ENCODE measurements at places on chromosomes 6 and 20.

GRCh38 chr20:848193-848592 lies 14.7 kb downstream of the FAM110A start:
- DNase-seq, result no peak

- DNase-seq, result no peak
These were observed 6.8 kb upstream of the PI16 start for GRCh38 chr6:36947570-36948351.

- no peak for DNase-seq
These were observed 536.2 kb upstream of the NRSN1 start for GRCh38 chr6:23589811-23590210.

DNA sequence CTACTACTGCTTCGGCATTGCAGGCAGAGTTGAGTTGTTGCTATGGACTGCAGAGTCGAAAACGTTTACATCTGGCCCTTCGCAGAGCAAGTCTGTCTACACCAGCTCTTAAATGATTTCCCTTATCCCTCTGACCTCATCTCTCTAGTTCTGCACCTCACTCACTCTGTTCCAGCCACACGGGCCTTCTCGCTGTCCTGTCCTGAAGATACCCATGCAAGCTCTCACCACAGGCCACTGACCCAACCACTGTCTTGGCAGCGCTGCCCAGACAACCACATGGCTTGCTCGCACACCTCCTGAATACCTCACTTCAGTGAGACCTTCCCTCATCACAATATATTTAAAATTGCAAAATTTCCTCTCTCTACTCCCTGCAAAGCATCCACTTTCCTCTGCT lies 31.4 kb downstream of the B4GALT5 start:
- DNase-seq, result no peak

GRCh38 chr6:14046476-14047068 lies 71.0 kb upstream of the CD83 start:
- DNase-seq, result peak; percentile 69

DNA sequence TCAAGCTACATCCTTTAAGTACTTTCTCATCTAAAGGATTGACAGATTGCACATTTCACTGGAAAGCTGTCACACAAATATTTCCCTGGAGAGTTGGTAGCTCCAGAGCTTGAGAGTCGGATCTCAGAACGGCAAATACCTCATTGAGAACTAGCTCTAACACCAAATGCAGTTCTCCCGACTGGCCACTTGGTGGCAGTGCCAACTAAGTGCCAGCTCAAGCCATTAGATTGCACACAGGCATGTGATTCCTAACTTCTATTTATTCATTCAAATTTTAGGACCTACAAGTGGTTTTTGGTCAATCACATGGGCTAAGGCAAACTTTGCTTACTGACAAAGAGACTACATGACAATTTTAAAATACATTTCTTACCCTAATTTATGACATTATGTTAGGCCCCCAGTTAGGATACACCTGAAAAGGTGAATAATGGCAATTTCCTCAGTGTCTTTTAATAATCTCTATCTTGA lies 7.9 kb upstream of the MCHR2 start:
- DNase-seq, result peak; percentile 15

DNA sequence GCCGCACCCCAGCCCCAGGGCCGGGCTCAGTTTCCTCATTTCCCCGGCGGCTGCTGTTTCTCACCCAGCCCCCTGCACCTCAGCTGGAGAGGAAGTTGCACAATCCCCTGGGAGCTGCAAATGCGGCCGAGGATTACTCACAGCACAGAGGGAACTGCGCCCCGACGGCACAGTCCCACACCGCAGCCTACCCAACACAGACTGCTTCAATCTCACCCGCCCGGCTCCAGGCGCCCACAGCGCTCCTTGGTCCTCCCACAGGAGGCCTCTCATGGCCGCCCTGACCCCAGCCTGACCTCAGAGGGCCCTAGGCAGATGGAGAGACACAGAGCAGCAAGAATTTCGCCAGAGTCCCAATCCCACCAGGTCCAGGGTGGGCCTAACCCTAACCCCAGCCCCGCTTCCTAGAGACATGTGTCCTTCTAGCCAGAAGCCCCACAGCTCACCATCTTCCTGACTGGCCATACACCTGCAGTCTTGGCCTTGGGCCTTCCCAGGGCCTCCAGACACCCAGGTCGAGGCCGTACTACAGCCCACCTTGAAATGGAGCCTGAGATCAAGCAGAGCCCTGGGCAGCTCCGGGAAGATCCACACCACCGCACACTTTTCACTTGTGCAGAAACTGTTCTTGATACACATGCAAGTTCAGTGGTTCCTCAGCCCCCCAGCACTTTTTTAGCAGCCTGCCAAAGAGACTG lies 11.7 kb downstream of the TFEB start:
- no peak for DNase-seq

DNA sequence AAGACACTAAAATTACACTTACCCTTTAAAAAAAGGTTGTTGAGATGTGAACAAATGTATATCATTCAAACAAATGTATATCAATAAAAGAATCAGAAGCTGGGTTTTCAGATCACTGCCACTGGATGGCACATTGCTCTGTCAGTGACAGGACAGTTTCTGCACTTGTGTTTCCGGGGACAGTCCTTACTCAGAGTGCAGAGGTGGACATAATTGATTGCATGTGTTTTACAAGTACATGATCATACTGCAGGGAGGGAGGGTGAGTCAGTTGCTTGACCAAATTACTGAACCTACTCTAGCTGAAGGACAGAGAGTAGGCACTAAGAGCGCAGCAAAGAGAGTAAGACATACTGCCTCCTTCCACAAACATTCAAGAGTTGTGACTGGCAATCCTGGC lies 302.3 kb downstream of the TENT5A start:
- DNase-seq, result no peak

- peak; percentile 79 for DNase-seq
These were observed 525 bp downstream of the MACROD2 start for GRCh38 chr20:13995841-13996240.

DNA sequence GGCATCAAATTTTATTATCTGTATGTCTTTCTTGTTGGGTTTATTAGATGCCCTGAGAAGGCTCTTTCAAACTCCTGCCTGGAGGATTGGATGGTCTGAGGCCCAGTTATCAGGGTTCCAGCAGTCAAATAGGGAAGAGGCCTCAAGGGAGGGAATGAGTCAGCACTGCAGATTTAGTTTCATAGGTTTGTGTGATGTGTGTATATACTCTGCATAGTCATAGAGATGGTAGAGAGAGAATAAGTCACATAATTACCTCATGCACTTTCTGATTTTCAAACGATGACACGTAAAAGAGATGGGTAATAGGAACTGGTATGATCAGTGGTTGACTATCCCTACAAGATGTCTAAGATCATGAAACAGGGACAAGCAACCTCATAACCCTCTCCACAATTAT lies 82.1 kb downstream of the ADAT2 start:
- no peak for DNase-seq

GRCh38 chr6:35368038-35368887 lies 25.9 kb downstream of the PPARD start:
- DNase-seq, result no peak

- no peak for DNase-seq
These were observed 195.0 kb downstream of the SYNDIG1 start for GRCh38 chr20:24664266-24664986.

DNA sequence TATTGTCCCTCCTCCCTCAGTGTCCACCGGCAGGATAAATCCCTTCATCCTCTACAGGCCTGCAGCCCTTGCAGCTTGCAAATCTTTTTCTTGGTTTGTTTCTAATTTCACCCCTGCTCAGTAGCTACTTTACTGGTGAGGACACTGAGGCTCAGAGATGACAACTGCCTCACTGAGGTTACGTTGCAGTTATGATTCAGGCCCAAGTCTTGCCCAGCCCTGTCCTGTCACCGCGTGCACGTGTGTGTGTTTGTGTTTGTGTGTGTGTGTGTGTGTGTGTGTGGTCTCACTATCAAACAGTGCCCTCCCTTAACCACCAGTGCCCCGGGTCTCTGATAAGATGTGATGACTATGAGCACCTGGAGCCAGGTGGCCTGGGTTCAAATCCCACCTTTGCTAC lies 21.1 kb downstream of the FAM110A start:
- DNase-seq, result no peak

DNA sequence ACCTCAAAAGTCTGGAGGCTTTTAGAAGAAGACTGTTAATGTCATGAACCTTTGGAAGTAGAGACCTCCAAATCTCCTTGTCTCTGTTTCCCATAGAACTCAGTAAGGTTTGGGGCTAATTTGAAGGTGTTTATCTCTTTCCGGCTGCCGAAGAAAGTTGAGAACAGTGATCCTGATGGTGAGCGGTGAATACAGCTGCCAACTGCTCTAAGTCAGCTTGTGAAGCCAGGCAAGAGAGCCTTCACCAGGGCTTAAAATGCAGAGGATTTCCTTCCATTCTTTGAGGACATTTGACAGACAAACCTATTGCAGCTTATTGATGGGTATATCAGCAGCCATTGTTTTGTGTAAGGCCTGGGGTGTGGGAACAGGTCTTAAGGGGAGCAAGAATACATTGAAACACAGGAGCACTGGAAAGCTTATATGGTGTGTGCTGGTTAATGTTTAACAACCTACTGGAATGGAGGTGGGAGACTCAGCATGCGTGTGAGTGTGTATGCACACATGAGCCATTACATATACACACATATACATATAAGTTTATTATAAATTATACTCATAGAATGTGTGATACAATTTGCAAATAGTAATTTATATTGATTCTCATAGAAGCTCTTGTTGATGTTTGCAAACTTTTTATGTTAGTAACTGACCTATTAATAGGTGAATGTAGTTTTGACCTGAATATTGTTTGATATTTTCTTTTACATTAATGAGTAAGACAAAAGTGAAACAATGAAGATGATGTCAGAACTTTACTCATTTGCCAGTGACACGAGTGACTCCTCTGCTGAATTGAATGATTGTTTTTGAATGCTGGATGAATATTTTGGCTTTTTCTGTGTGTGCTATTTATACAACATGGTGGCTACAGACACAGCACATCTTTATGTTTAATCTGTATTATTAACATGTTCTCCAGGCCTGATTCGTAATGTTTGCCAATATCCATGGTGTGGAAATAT lies 18.1 kb downstream of the PLEKHG1 start:
- no peak for DNase-seq

GRCh38 chr6:84920021-84920420 lies 155.6 kb upstream of the TBX18 start:
- DNase-seq, result no peak

GRCh38 chr6:6909111-6909510 lies 198.7 kb upstream of the RREB1 start:
- DNase-seq, result no peak

DNA sequence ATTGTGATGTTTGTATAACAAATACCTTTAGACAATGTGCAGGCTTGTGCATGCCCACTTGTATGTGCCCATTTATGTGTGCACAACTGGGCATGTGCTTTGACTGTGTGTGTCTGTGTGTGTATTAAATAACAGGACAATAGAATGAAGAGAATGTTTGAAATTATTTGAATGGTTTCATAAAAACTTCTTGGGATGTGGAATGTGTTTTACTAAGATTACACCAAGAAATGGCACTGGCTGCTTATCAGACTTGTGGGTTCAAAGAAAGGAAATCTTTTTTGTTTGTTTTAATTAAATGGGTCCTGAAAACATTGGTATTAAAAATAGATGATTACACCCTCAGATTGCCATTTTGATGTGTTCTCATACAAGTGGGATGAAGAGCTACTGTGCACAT lies 191.6 kb upstream of the CCN2 start:
- DNase-seq, result no peak

GRCh38 chr6:100344761-100345160 lies 120.0 kb downstream of the SIM1 start:
- no peak for DNase-seq

- peak; percentile 23 for DNase-seq
These were observed 392.7 kb upstream of the MAN1A1 start for GRCh38 chr6:119742188-119742803.

DNA sequence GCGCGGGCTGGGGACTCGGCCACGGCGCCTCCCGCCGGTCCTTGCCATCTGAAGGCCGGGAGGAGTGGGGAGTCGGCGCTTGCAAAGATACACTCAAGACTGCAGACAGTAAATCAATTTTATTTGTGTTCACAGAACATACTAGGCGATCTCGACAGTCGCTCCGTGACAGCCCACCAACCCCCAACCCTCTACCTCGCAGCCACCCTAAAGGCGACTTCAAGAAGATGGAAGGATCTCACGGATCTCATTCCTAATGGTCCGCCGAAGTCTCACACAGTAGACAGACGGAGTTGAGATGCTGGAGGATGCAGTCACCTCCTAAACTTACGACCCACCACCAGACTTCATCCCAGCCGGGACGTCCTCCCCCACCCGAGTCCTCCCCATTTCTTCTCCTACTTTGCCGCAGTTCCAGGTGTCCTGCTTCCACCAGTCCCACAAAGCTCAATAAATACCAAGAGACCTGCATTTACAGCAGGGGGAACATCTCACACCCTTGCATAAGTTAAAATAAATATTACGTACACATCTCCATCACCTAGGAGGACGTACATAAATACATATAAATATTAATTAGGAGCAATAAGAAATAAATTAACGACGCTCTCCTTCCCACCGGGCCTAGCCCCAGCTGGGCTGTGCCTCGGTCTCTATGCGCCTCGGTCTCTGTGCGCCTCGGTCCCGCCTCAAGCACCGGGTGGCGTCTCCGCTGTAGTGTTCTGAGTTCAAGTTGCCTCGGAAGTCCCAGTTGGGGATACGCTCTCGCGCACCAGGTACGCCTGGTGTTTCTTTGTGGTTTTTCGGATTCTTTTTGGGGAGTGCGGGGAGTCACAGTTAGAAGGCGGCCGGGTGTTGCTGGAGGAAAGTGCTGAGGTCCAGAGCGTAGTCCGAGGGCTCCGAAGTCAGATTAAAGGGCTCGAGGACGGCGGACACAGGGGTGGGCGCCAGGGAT lies 889 bp upstream of the FLOT1 start:
- DNase-seq, result no peak

- DNase-seq, result no peak
These were observed 122.1 kb upstream of the SPACA1 start for GRCh38 chr6:87925373-87926060.

DNA sequence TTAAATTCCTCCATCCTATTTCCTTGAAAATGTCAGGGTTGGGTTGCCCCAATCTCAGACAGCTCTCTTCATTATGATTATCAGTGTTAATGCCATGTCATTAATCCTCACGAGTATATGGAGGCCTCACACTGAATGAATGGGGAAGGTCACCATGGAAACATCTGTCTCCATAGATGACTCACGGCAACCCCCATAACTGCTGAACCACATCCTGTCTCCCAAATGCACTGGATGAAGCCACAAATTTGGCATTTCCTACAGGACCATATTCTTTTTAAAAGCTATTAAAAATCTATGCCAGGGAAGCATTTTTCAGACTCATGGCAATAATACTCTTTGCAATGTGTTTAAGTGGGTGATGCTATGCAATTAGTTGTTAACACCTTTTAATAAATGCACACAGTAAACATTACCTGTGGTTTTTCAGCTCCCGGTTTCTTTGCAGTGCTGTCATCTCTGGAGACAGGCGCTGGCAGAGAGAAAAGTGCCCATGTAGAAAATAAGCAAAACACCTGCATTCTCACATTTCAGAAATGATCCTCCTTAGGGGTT lies 80.1 kb upstream of the PTPRK start:
- DNase-seq, result peak; percentile 92

- DNase-seq, result no peak
These were observed 74.7 kb downstream of the BTBD3 start for GRCh38 chr20:11992426-11992825.

Measured in NCI-H146 (cell line).